ENCODE measurements at places on chromosomes 4 and X.
A peak's percentile ranks its signal among the peaks of the same experiment; 100 is the strongest.

DNA sequence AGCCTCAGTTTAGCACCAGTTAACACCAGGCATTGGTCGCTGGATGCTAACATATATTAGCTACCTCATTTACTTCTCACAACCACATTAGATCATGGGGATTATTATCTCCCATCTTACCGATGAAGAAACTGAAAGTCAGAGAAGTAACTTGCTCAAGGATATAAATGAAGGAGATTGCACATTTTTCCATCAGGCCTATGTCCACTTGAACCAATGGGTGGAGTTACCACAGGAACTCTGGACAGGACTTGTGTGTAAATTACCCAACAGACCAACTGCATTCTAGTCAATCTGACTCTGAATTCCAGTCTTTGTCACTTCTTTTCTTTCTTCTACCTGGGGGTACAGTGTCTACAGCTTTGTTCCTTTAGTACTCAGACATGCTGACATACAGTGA lies 1.8 kb downstream of the LNX1 start:
- H3K27me3 ChIP-seq, result peaks cover 33% of the 10 kb centered on the region
- peaks cover 8% of the 10 kb centered on the region for H3K4me1 ChIP-seq
- DNase-seq, result no peak
- H3K27ac ChIP-seq, result no peak overlapping the region

DNA sequence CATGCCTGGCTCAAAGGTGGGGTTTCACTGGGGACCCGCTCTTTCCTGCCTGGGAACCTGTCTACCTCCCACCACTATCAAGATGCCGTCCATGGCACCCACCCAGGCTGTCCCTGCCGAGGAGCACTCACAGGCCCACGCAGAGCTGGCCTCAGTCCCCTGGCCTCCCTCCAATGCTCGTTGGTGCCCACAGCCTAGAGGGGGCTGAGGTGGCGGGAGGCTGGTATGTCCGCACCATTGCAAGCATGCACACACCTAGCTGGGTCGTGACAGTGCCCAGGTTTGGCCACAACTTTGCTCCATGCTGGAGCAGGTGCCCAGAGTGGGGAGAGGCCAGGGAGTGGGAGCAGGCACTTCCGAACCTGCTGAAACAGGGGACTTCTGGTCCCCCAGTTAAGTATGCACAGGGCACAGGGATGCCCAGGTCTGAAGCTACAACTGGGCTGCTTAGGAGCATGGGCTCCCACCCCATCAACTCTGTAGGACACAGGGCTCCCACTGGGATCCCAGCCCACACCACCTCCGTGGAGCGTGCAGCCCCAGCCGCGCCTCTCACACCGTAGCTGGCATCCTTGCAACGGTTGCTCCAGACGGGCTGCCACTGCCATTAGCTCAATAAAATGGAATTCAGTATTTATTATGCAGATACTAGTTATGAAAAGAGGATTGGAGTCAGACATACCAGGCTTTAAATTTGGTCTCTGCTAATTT lies 1376.1 kb upstream of the TENM3 start:
- H3K27ac ChIP-seq, result no peak overlapping the region
- no peaks in the 10 kb centered on the region for H3K4me1 ChIP-seq
- no peaks in the 10 kb centered on the region for H3K27me3 ChIP-seq
- H3K36me3 ChIP-seq, result no peaks in the 10 kb centered on the region
- no peak for DNase-seq

GRCh38 chrX:87434618-87435017 lies 83.0 kb upstream of the KLHL4 start:
- no peaks in the 10 kb centered on the region for H3K27me3 ChIP-seq
- no peak overlapping the region for H3K4me3 ChIP-seq
- H3K27ac ChIP-seq, result no peak overlapping the region
- H3K4me1 ChIP-seq, result no peaks in the 10 kb centered on the region
- no peak for DNase-seq
- no peaks in the 10 kb centered on the region for H3K36me3 ChIP-seq

GRCh38 chr4:77852892-77853495 lies 9.6 kb upstream of the MRPL1 start:
- H3K4me3 ChIP-seq, result peak overlapping the region; percentile 64
- H3K4me1 ChIP-seq, result peaks cover 55% of the 10 kb centered on the region
- DNase-seq, result peak; percentile 87
- no peaks in the 10 kb centered on the region for H3K36me3 ChIP-seq
- H3K27ac ChIP-seq, result peak overlapping the region; percentile 95
- H3K27me3 ChIP-seq, result no peaks in the 10 kb centered on the region

DNA sequence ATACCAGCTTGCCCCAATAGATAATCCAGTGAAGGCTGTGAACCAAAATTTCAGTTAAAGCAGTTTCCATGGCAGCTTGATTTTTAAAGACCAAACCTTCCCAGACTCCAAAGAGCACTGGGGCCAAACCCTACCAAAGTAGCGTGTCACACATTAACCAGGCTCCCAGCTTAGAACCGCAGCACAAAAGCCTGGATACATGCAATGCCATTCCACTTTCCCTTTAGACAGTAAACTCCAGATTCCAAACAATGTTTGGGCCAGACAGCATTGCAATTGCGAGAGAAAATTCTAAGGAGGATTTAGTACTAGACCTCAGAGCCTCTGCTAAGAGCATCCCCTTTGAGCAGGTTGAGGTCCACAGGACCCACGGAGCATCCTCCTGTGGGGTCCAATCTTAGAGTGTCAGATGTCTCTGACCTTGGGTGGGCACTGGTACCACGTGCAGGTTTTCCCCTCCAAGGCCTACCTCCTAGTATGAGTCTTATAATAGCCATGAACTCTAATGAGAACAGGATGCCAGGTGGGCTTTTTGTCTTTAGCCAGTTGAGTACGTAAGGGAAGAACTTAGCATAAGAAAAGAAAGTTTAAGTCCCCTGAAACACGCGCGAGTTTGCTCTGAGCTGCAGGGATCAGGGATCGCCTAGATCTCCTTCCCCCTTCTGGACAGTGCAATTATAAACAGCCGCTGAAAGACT lies 38.8 kb downstream of the MGARP start:
- no peak overlapping the region for H3K4me3 ChIP-seq
- H3K27ac ChIP-seq, result no peak overlapping the region
- H3K36me3 ChIP-seq, result no peaks in the 10 kb centered on the region
- H3K27me3 ChIP-seq, result no peaks in the 10 kb centered on the region
- no peak for DNase-seq
- peaks cover 2% of the 10 kb centered on the region for H3K4me1 ChIP-seq

GRCh38 chrX:125627676-125628075 lies 308.0 kb downstream of the TEX13C start:
- H3K4me3 ChIP-seq, result no peak overlapping the region
- no peaks in the 10 kb centered on the region for H3K4me1 ChIP-seq
- H3K36me3 ChIP-seq, result no peaks in the 10 kb centered on the region
- DNase-seq, result no peak

GRCh38 chr4:152454398-152455011 lies 81.4 kb downstream of the FBXW7 start:
- H3K4me1 ChIP-seq, result peaks cover 37% of the 10 kb centered on the region
- no peak overlapping the region for H3K27ac ChIP-seq
- DNase-seq, result no peak
- H3K36me3 ChIP-seq, result no peaks in the 10 kb centered on the region
- H3K27me3 ChIP-seq, result no peaks in the 10 kb centered on the region

- no peak overlapping the region for H3K4me3 ChIP-seq
- H3K27me3 ChIP-seq, result no peaks in the 10 kb centered on the region
- peaks cover 7% of the 10 kb centered on the region for H3K36me3 ChIP-seq
- no peak overlapping the region for H3K27ac ChIP-seq
- peaks cover 14% of the 10 kb centered on the region for H3K4me1 ChIP-seq
- DNase-seq, result no peak
These were observed 15.1 kb upstream of the CAMK2D start for GRCh38 chr4:113776679-113777078.

GRCh38 chrX:118698516-118699170 lies 28.8 kb upstream of the IL13RA1 start:
- no peaks in the 10 kb centered on the region for H3K27me3 ChIP-seq
- no peak overlapping the region for H3K4me3 ChIP-seq
- H3K4me1 ChIP-seq, result peaks cover 7% of the 10 kb centered on the region
- no peak for DNase-seq
- no peaks in the 10 kb centered on the region for H3K36me3 ChIP-seq

GRCh38 chrX:12390301-12390700 lies 252.0 kb downstream of the FRMPD4 start:
- no peaks in the 10 kb centered on the region for H3K4me1 ChIP-seq
- no peak for DNase-seq
- H3K4me3 ChIP-seq, result no peak overlapping the region
- H3K27ac ChIP-seq, result no peak overlapping the region

DNA sequence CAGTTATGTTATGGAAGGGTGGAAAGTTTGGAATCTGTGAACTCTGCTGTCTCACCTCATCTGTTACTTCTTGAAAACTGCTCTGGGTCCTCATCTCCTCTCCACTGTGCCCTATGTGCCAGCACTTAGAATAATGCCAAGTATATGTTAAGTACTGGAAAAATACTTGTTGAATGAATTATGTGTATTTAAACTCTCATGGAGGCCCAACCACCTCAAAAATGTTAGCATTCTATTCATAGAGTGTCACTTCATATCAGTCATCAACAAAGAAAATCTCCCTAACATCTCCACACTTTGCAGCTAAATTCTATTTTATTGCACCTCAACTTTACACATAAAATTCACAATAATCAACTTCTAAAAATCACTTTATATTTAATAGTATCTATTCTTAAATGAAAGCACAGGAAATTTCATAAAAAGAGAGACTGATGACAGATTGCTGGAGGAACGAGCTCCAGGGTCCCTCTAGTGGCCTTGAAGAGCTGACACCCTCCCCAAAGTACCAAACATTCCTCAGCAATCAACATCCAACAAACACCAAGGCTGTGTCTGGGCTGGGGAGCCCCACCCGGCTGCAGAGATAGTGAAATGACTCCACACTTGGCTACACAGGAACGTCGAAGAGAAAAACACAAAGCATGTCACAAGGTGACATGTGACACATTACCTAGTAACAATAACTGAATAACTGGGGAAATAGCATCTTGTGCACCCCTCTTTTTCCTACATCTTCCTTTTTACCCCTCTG lies 45.8 kb downstream of the SLC39A8 start:
- peaks cover 29% of the 10 kb centered on the region for H3K36me3 ChIP-seq
- no peaks in the 10 kb centered on the region for H3K27me3 ChIP-seq
- H3K27ac ChIP-seq, result no peak overlapping the region
- H3K4me1 ChIP-seq, result peaks cover 2% of the 10 kb centered on the region
- H3K4me3 ChIP-seq, result no peak overlapping the region
- DNase-seq, result peak; percentile 42

DNA sequence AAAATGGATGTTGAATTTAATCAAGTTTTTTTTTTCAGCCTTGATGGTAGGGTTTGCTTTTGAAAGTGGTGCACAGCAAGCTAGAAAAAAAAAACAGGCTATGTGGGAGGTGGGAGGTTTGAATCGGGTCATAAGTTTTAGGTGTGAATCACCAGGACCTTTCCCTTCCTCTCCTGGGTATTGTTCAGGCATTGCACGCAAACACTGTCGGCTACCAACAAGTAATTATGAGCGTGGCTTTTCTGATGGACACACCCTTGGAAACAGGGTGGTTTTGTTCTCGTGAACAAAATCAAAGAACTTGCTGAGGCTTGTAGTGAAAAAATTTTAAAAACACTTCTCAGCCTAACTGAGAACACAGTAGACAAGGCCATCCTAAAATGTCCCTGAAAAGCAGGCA lies 18.1 kb downstream of the PIR start:
- H3K4me1 ChIP-seq, result no peaks in the 10 kb centered on the region
- H3K36me3 ChIP-seq, result no peaks in the 10 kb centered on the region
- no peak for DNase-seq
- H3K27ac ChIP-seq, result no peak overlapping the region
- peaks cover 2% of the 10 kb centered on the region for H3K27me3 ChIP-seq

- peak; percentile 87 for DNase-seq
- H3K4me3 ChIP-seq, result no peak overlapping the region
- no peaks in the 10 kb centered on the region for H3K27me3 ChIP-seq
- H3K4me1 ChIP-seq, result peaks cover 30% of the 10 kb centered on the region
- H3K36me3 ChIP-seq, result peaks cover 19% of the 10 kb centered on the region
- H3K27ac ChIP-seq, result no peak overlapping the region
These were observed 95.6 kb downstream of the AFAP1 start for GRCh38 chr4:7843831-7844593.

- no peak for DNase-seq
- no peak overlapping the region for H3K27ac ChIP-seq
- no peaks in the 10 kb centered on the region for H3K36me3 ChIP-seq
- H3K27me3 ChIP-seq, result peaks cover 6% of the 10 kb centered on the region
These were observed 42.4 kb downstream of the SPATA18 start for GRCh38 chr4:52093466-52093865.

GRCh38 chrX:115894087-115894486 lies 276.5 kb upstream of the AGTR2 start:
- H3K4me3 ChIP-seq, result no peak overlapping the region
- H3K4me1 ChIP-seq, result no peaks in the 10 kb centered on the region
- H3K27me3 ChIP-seq, result no peaks in the 10 kb centered on the region
- H3K36me3 ChIP-seq, result no peaks in the 10 kb centered on the region

DNA sequence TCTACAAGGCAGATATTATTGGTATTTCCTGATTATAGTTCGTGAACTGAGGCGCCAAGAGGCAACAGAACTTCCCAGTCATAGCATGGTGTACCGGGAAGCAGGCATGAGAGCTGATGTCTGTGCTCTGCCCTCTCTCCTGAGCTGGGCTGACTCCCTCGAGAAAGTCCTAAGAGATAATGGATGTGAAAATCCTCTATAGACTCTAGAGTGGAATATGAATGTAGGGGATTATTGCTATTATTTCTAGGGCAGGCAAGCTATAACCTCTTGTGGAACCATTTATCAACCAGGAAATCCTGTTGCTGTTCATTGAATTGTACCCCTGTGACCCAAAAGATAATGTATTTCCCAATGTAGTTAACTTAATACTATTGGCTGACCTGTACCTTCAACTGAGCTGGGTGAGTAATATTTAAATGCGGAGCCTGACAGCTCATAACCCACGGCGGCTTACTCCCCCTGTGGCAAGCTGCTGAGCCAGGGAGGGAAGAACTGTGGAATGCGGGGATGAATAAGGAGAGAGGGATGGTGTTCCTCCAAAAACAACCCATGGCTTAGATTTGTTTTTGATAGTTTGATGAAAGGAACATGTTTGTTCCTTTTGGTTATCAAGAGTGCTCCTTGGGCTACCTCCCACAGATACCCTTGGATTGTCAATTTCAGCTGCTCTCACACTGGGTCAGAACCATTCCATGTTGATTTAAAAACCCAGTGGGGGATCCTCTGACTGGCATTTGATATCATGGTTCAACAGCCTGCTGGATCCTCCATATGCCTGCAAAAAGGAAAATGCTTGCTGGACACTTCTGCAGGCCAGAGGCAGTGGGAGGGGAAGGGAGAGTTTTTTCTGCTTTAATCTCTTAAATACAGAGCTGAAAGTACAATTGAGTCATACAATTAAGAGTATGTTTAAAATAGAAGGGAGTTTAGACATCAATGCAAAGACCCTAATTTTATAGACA lies 339.0 kb upstream of the BOD1L1 start:
- no peaks in the 10 kb centered on the region for H3K36me3 ChIP-seq
- no peaks in the 10 kb centered on the region for H3K4me1 ChIP-seq
- H3K27me3 ChIP-seq, result peaks cover 1% of the 10 kb centered on the region

GRCh38 chr4:31160146-31160545 lies 440.0 kb downstream of the PCDH7 start:
- no peaks in the 10 kb centered on the region for H3K36me3 ChIP-seq
- no peaks in the 10 kb centered on the region for H3K27me3 ChIP-seq
- DNase-seq, result no peak
- H3K4me1 ChIP-seq, result no peaks in the 10 kb centered on the region

GRCh38 chr4:145619639-145619996 lies 433 bp downstream of the MMAA start:
- peaks cover 18% of the 10 kb centered on the region for H3K36me3 ChIP-seq
- peaks cover 43% of the 10 kb centered on the region for H3K4me1 ChIP-seq
- peak overlapping the region; percentile 98 for H3K27ac ChIP-seq
- H3K4me3 ChIP-seq, result peak overlapping the region; percentile 92
- H3K27me3 ChIP-seq, result no peaks in the 10 kb centered on the region

GRCh38 chr4:75477201-75477600 lies 37.0 kb downstream of the RCHY1 start:
- H3K4me3 ChIP-seq, result no peak overlapping the region
- peaks cover 71% of the 10 kb centered on the region for H3K36me3 ChIP-seq
- peaks cover 5% of the 10 kb centered on the region for H3K4me1 ChIP-seq
